ENCODE measurements at places on chromosomes 5 and 9.

DNA sequence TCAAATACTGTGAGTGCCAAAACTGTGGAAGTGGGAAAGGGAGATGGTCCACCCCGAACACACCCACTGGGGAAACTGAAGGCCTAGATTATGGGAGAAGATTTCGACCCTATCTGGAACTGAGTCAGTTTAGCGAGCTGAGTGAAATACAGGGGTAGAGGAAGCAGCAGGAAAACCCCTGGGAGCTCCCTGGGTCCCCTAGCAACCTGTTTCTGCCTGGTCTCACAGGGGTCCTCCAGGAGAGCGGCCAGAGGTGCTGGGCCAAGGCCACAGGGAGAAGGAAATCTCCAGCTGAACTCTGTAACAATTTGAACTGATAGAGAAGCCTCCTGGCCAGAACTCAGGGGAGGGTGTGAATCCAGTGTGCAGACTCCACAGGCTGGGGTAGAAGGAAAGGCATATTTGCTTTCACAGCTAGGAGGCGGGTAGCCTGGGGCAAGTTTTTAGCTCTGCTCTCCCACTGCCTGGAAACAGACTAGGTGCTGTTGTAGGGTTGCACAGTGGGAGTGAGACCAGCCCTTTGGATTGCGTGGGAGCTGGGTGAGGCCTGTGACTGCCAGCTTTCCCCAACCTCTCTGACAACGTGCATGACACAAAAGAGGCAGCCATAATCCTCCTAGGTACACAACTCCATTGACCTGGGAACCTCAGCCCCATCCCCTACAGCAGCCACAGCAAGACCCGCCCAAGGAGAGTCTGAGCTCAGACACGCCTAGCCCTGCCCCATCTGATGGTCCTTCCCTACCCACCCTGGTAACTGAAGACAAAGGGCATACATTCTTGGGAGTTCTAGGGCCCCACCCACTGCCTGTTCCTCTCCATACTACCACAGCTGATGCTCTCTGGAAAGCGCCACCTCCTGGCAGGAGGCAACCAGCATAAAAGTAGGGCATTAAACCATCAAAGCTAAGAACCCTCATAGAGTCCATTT lies 78.8 kb upstream of the GPBP1 start:
- no peak for DNase-seq

DNA sequence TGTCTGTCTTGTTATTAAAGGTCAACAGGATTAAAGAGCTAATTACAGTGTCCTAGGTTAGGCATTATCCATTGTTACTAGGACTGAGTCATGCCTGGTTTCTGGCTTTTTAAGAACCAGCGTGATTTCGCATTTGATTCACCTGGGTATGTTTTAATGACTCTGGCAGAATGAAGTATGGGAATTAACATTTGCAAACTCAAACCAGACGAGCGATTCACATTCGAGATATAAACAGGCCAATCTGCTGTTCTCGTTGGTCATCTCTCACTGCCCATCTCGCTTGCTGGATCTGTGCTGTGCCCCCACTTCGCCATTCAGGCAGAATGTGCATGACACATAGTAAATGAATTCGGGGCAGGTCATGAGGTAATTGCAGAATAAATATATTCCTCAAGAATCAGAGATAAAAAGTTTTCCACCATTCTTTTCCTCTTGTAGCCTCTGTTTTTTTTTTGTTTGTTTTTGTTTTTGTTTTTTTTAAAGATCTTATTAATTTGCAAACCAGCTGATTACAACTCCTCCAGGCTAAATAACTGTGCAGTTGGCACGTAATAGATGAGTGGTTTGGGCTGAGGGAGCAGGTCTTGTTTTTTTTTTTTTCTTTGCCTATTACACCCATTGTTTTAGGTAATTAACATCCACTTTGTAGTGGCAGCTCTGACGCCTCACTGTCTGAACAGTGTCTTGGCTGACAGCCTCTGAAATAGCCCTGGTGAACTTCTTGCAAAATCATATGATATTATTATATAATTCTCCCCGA lies 313.5 kb upstream of the MSX2 start:
- DNase-seq: peak; percentile 18

DNA sequence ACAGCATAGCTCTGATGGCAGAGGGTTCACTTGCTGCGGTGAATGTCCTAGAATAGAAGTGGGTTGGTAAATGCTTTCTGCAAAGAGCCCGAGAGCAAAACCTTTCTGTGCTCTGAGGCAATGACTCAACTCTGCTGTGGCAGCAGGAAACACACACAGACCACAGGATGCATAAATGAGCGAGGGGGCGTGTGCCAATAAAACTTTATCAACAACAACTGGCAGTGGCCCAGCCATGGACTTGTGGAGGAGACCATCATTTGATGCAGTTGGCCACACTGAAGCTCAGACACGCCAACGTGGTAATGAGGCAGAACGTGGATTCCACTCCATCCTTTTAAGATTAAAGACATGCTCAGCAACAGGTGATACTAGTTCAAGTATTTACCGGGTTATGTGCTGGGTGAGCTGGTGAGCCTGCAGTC lies 6.8 kb downstream of the MRPL36 start:
- DNase-seq: peak; percentile 86

GRCh38 chr9:131031642-131032005 lies 22.6 kb downstream of the LAMC3 start:
- DNase-seq: no peak

GRCh38 chr5:159059722-159060121 lies 40.0 kb downstream of the EBF1 start:
- DNase-seq: no peak

- DNase-seq: no peak
These were observed 7.2 kb downstream of the ERGIC1 start for GRCh38 chr5:172841256-172841655.

DNA sequence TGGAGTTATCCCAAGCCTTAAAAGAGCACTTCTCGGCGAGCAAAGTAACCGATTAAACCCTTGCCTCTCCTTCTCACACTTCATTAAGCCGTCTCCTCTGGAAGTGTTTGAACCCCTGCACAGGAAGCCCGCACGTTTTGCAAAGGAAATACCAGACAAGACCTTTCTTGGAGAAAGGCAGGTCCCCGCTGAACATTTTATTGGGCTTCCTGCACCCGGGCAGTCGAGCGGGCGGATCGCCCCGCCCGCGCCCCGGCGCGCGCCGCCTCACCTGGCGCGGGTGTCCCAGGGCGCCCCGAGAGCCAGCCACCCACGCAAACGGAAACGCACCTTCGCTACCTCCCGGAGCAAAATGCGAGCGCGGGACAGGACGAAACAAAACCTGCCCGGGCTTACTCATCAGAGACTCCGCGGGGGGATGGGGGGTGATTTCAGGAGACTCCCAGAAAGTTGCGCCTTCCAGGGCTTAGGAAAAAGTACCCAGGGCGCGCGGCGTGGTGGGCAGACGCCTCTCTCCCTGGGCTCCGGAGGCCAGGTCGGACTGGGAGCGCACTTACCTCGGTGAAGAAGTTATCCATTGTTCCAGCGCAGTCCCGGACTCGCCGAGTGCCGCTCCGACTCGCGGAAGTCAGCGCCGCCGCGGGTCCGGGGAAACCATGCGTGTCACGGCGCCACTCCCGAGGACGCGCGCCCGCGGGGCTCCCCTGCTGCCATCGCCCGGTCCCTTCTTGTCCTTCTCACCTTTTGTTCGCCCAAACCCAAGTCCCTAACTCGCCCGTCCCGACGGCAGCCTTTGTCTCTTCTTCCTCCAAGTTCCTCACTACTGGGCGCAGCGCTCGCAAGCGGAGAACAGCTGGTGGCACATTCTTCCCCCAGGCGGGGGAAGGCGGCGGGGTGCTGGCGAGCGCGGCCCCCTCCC lies 598 bp downstream of the MYO10 start:
- peak; percentile 41 for DNase-seq
